ENCODE measurements at places on chromosomes 1 and 21.

GRCh38 chr1:20115916-20116315, 3.4 kb downstream of the PLA2G2D start:
- no peak for DNase-seq

DNA sequence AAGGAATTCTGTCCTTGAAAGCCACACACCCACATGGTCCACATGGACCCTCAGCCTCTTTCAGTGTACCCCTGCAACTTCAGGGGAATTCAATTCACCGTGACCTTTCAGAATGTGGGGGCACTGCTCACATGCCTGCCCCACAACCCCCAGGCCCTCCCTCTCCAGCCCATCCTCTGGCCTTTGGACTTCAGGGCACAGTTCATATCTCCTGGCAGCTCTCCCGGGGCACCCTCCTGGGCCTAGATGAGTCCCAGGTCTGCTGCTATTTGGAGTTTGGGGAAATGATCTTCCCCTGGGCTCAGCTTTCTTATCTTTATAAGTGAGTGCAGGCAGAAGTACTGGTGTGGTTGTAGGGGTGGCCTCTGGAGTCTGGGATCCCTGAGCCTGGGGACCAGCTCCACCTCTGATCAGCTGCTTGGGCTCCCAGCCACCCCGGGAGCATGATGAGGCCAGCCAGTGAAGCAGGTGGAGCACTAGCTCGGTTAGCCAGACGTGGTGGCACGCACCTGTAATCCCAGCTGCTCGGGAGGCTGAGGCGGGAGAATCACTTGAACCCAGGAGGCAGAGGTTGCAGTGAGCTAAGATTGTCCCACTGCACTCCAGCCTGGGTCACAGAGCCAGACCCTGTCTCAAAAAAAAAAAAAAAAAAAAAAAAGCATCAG, 15.8 kb downstream of the C1orf167 start:
- DNase-seq: no peak

GRCh38 chr1:92902406-92902744, 58.9 kb downstream of the DIPK1A start:
- DNase-seq: no peak

GRCh38 chr1:221839782-221840395, 98.0 kb upstream of the DUSP10 start:
- DNase-seq: no peak

GRCh38 chr1:178150610-178151009, 56.7 kb downstream of the RASAL2 start:
- DNase-seq: no peak

DNA sequence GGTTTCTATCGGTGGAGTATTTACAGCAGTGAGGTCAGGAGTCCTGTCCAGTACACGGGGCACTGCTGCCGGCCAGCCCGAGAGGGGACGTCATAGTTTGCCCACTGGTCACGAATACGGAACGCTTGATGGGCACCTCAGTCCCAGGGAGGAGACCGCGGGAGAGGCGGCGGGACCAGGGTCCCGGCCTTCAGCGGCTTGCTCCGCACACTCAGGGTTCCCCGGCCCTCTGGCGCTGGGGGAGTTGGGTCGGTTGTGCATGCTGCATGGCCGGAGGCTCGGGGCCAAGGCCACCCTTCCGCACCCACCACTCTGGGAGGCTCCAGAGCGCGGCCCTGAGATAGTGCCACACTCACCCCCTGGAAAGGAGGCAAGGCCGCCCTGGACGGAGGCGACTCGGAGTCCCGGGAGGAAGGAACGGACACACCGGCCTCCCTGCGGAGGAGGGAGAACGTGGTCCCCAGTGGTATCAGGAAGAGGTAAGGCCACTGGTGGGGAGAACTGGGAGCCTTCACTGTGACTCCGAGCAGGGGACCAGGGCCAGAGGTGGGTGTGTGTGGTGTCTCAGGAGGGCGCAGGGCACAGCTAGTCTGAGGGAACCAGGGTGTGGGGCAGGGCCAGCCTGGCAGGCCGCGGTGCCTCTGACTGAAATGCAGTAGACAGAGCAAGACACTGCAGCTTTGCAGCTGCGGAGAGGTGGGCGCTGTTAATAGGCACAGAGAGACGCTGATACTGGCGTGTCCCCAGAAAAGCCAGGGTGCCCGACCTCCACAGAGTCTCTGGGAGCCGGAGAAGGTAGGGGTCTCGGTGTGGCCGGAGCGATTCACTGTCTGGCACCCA, 28.6 kb upstream of the PRSS38 start:
- no peak for DNase-seq

GRCh38 chr1:64564891-64565290, 95.0 kb downstream of the CACHD1 start:
- DNase-seq: no peak

DNA sequence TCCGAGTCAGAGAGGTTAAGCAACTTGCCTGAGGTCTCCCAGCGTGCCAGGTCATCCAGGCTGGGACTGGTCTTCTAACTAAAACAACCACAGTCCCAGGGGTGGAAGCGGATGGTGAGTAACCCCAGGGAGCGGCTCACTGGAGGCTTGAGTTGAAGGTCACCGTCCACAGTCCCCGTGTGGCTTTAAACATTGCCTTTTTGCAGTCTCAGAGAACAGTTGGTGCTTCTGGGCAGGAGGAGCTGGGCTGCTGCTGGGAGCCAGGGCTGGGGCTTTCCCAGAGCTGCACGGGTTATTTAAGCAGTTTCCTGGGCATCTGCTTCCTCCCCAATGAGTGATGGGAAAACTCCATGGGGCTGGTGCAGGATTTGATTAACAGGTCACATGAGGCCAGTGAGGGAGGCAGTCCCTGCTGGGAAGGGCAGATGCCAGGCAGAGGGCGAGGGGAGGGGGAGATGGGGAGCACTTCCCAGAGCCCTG, 12.3 kb downstream of the ARHGEF10L start:
- no peak for DNase-seq

- DNase-seq: no peak
Measured at GRCh38 chr1:213055767-213056166, 4.7 kb downstream of the RPS6KC1 start.

GRCh38 chr1:28159680-28160079, 16.8 kb downstream of the PTAFR start:
- DNase-seq: no peak

DNA sequence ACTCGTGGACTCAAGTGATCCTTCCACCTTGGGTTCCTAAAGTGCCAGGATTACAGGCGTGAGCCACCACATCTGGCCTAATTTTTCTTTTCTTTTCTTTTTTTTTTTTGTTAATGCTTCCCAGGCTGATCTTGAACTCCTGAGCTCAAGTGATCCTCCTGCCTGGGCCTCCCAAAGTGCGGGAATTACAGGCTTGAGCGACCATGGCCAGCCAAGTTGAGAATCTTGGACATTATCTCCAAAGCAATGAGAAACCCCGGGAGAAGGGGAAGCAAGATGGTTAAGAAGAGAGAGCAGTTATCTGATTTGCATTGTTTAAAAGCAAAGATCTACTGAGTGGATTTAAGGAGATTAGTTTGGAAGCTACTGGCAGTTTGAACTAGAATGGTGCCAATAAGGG, 9.1 kb downstream of the HIPK1 start:
- no peak for DNase-seq

DNA sequence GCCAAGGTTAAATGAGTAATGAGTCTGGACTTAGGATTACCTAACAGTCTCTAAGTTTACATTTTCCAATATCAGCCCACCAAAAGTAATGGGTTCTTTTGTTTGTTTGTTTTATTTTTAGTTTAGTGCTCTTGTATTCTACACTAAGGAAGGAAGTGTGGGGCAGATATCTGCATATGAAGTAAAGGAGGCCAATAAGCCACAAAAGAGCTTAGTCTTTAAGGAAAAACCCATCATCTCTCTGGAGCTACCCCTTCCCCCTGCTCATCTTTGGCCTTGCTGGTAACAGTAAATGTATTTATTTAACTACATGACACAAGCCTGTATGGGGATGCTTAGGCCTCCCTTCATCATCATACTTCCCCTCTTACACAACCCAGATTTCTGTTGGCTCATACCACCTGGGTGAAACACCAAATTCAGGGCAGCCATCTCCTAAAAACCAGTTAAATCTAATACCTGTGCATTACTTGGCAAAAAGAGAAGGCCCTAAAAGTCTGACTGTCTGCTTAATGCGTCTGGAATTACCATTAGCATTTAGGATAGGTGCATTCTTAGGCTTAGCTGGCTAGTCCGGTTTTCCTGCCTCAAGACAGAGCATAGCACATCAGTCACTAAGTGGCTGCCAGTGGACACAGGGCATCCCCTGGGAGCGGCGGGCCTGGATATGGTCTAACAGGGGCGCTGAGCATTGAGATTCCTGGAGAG, 96.8 kb upstream of the ADGRL2 start:
- DNase-seq: no peak

GRCh38 chr1:186183219-186183618, 191.8 kb downstream of the TPR start:
- DNase-seq: no peak

DNA sequence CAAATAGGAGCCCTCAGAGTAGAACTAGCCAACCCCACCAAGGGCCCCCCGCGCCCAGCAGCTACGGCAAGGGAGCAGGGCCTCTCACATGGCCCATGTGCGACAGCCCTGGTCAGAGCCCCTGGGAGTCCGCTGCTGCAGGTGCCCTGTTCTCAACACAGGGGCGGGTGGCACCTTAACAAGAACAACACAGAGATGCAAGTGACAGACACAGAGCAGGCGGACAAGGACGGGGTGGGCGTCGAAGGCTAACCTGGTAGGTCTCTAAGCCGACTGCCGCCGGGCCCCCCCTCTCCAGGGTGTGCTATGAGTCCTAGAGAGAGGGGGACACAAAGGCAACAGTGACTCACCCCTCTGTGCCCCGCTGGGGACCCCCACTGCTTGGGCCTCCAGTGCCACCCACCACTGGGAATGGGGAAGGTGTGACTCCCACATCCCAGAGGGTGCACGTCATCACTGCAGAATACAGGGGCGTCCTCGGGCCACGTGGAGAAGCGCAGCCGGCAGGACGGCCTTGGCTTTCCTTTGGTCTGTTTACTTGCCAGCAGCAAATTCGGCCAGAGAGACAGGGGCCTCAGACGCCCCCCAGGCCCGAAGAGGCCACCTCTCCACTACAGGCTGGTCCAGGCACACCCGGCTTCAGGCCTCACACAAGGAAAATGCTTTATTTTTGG, 44.8 kb downstream of the PRDM15 start:
- no peak for DNase-seq

DNA sequence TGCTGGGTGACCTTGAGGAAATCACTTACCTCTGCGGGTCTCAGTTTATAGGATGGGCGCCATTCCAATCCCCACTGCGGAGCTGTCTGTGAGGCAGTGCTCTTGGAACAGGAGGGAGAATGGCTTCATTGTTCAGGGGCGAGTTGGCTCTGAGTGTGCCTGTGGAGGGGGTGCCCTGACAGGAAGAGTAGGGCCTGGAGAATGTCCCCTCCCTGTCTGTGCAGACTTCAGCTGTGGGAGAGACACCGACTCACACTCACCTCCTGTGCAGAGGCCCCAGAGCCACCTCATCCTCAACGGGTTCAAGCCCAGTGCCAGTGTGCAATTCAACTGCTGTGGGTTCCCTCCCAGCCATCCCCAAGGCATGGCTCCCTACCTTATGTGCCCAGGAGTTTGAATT, 17.1 kb downstream of the ADORA1 start:
- DNase-seq: no peak

- no peak for DNase-seq
Measured at GRCh38 chr1:204344665-204345355, 14.9 kb downstream of the PLEKHA6 start.

GRCh38 chr1:108130794-108131193, 69.3 kb downstream of the SLC25A24 start:
- DNase-seq: no peak

DNA sequence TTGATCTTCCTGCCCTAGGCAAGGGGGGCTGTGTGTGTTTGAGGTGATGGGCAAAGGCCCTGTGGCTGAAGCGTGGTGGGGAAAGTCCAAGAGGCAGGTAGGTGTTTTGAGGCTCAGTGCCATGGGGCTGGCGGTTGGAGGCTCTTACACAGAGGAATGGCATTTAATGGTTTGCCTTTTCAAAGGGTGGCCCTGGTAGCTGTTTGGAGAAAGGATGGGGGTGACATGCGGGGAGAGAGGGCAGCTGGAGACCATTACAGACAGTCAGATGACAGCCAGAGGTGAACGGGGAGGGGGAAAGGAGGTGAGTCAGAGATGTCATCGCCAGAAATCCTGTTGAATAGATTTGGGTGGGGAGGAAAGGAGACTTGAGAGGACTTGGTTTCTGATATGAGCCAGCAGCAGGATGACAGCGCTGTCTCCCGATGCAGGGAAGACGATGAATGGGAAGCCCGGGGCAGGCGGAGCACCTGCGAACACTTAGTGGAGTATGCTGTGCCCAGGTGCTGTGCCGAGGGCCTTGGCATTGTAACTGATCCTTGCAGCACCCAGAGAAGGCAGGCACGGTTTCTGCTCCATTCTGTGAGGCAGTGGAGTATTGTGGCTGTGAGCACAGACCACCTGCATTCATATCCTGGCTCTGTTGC, 56.3 kb downstream of the MAN1C1 start:
- DNase-seq: no peak

- no peak for DNase-seq
Measured at GRCh38 chr1:178308438-178308837, 188.3 kb downstream of the CLEC20A start.

GRCh38 chr1:147177611-147178380, 5.5 kb upstream of the PRKAB2 start:
- DNase-seq: no peak

GRCh38 chr1:203282720-203283542, 22.4 kb upstream of the BTG2 start:
- DNase-seq: no peak

DNA sequence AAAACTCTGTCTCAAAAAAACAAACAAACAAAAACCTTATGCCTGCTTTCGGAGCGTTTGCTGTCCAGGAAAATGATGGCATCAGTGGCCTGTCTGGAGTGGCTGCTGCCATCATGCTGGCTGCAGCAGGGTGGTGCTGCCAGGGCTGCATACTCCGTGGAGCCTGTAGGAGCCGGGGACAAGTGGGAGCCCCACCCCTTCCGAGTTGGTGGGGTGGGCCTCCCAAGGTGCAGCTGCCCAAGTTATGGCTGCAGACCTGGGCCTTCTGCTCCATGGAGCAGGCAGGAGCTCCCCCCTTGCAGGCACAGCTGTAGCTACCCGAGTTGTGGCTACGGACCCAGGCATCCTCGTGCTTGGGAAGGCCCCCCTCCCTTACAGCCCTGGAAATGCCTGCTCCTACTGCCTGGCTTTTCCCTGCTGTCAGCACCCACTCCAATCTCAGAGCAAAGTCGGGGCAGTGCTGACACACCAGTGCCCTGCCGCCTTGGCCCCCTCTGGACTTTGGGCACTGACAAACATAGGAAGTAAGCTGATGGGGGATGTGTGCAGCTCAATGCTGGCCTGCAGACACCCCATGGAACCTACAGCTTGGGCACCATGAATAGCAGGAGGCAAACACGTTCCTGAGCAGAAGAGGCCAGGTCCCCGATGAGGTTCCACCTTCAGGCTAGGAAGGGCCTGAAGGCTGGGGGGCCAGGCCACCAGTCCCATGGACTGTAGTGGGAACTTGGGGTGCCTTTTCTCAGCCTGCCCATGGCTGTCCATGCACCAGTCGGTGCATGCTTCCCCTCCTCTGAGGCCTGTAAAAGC, 60.4 kb downstream of the CC2D1B start:
- DNase-seq: no peak

GRCh38 chr21:44694776-44695175, 2.2 kb upstream of the KRTAP10-12 start:
- no peak for DNase-seq

Measured in NCI-H1930 (cell line).